ENCODE measurements at places on chromosomes 5 and 9.

- DNase-seq, result no peak
Measured at GRCh38 chr9:114369216-114370130, 18.3 kb downstream of the AKNA start.

GRCh38 chr5:18114151-18114757 lies 480.0 kb downstream of the TAF11L14 start:
- peak; percentile 26 for DNase-seq

GRCh38 chr5:170100066-170100943 lies 5.4 kb upstream of the FOXI1 start:
- peak; percentile 61 for DNase-seq

- peak; percentile 44 for DNase-seq
Measured at GRCh38 chr5:88269222-88269771, 652 bp upstream of the TMEM161B start.

GRCh38 chr9:84756731-84757130 lies 87.2 kb downstream of the NTRK2 start:
- DNase-seq, result no peak

DNA sequence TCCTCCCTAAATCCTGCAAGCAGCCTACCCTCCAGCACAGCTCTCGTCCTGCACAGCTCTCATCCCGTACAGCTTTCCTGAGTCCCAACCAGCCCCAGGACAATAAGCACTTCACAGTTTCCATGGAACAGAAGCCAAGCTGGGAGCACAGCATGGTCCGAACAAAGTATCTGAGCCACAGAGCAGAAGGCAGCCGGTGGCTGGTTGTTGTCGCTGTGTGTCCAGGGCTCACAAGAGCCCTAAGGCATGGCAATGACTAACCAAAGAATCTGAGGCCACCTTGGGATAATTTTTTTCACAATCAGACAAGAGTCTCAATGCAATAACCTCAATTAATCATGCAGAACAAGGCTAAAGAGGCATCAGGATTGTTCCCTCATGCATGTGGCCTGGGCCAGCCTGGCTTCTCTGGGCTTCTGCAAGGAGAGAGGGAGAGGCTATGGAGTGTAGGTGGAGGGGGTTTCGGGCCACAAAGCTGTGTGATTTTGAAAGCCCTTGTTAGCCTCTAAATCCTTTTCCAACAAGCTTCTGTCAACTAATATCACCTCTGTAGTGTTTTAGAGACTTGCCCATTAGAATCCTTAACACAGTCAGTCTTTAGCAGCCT lies 323.4 kb downstream of the PIK3R1 start:
- no peak for DNase-seq

Data from cerebellar cortex (tissue), 1 donor.